ENCODE measurements at places on chromosomes 6 and 20.

DNA sequence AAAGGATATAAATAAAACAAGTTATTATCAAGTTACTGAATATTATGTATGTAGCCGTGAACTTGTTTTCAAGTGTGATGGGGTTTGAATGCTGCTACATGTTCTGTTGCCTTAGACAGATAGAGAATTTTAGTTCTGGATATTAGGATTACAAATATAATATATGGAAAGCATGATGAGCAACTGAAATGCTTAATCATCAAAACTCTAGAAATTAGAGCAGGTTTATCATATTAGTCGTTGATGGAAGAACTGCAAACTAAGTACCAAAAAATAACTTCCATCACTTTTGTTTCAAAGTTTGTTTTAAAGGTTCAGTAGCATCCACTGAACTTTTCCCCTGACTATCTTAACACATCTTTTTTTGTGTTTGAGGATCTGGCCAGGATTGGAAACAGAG, 49.1 kb upstream of the CCN2 start:
- DNase-seq, result no peak

DNA sequence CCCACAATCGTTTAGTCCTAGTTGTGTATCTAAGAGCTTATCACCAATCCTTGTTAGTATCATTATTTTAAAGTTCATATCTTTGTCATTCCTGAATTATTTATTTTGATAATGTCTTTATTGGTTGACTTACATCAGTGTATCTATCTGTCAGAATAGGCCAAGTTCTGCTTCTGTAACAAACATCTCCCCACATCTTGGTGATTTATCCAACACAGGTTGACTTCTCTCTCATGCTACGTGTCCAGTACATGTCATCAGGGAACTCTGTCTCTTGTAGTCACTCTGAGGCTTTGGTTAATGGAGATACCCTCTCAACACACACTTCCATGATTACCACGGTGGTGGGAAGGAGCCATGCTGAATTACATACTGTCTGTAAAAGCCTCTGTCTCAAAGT, 38.4 kb downstream of the BANF2 start:
- DNase-seq, result no peak

DNA sequence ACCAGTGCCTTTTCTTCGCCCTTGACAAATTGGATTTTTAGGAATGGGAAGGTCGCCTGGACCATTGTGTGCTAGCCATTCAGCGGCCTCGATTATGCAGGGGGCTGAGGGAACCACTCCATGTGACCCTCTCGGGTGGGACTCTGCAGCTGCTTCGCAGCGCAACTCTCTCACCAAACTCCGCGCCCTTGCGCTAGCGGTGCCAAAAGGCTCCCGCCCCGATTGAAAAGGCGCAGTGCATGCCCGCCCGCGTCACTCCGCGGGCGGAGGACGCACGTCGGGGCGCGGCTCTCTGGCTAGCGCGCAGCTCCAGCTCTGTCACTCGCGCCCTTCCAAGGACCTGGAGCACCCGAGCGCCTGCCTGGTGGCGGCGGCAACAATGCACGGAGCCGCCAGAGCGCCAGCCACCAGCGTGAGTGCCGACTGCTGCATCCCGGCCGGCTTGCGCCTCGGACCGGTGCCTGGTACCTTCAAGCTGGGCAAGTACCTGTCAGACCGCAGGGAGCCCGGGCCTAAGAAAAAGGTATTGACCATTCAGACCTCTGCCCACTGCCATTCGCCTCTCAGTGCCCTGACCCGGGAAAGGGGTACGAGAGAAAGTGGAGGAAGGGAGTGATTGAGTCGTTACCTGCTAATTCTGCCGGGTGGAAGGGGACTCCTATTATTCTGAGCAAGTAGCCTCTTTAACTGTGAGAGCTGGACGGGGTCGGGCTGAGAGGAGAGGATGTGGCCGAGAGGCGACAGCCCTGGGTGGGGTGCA, at the start of gene PRDM13:
TSS of gene PRDM13 (plus strand) at position 178 of the 760 bp plus-strand sequence. CDS start at position 380, 202 bp downstream.
- DNase-seq, result no peak

DNA sequence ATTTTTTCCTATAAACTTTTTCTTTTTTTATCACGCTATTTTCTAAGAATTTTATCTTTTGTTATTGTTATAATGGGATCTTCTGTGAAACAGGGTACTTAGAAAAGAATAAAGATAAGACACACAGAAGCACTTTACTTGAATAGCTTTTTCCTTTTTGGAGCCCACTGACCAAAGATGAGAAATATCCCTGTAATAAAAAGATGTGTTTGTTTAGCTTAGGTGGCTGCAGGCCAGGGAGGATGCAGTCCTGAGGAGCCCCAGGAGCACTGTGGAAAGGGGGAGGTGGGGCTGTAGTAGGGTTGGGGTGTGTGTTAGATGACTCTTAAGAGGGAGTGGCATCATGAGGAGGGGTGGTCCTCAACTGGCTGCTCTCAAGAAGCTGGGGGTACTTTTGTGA, 128.6 kb downstream of the ARID1B start:
- DNase-seq, result no peak
